ENCODE measurements at places on chromosomes 2 and 18.

- DNase-seq = no peak
Observed at GRCh38 chr2:189213250-189213649, 33.7 kb upstream of the COL5A2 start.

DNA sequence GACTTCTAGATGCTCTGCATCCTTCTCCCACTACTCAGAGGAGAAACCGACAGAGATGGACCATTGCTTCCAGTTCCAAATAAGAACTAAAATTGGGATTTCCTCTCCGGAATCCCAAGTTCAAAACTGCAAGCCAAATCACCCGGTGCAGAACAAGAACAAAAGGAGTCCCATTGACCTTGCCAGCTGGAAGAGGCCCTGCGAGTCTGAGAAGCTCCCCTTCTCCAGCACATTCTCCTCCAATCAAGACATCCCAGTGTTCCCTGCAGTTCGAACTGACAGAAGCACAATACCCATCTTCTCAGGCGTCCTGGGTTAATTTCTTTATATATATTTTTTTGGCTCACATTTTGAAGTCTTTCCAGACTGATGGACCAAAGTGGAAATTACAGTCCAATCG lies 195.3 kb upstream of the MEIS1 start:
- no peak for DNase-seq

- DNase-seq = no peak
Observed at GRCh38 chr2:27019931-27020855, 12.6 kb upstream of the TMEM214 start.

GRCh38 chr18:76363436-76364120 lies 131.5 kb downstream of the ZNF516 start:
- DNase-seq = no peak

- DNase-seq = no peak
Observed at GRCh38 chr2:69491864-69492263, 54.6 kb upstream of the NFU1 start.

- no peak for DNase-seq
Observed at GRCh38 chr2:195912079-195912478, 156.6 kb downstream of the DNAH7 start.

- DNase-seq = peak; percentile 77
Observed at GRCh38 chr2:27262379-27263286, at the start of gene SLC30A3. Gene SLC30A3, minus strand, starts transcription at chr2:27263047. Its CDS starts 141 bp downstream, at chr2:27262906.

DNA sequence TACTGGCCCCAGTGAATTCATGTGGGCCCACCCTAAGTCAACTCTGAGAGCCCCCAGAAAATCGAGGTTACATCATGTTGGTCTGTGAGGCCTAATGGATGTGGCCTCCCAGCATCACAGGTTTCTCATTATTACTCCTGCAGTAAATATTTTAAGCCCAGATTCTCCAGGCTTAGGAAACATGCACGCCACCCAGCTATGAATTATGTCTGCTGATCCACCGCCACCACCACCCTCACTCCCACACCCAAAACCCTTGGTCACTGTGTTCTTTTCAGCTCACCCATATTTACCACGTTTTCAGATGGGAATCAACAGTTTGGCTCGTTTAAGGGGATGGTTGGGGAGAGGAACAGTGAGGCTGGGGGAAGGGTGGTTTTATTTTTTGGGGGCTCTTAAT lies 128.6 kb downstream of the NCK2 start:
- no peak for DNase-seq

DNA sequence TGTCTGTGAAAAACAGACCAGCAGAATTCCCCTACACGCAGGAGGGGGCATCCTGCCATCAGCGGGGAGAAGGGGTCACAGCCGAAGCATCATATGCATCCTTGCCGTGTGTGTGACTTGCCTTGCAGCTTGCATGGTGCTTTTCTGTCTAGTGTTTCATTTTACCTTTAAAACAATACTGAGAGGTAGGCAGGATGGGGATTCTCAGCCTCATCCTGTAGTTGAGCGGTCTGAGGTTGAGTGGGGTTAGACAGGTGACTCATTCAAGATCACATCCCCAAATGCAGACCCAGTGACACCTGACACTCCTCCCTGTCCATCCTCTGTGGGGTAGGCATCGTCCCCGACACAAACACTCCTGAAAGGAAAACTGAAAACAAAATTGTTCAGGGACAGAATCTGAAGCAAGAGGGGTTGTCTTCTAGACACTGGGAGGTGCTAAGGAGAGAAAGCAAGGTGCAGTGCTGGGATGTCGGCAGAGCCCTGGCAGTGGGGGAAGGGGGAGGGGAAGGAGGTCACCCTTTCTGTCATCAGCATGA lies 7.9 kb downstream of the ARL4C start:
- no peak for DNase-seq

DNA sequence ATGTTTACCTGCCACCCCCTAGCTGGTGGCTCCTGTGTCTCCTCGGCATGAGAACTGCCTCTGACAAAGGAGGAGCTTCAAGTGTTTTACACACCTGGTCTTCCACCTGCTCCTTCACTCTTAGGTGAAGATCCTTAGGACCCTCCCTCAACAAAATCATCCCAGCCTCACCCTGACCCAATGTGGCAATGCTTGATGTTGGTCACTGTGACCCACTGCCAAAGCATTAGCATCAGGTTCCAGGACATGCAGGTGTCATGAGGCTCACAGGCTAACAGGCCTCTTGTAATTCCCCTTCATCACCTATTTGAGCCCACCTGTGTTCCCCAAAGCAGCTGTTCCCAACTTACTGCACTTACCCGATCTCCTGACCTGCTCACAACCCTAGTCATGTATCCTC lies 9.8 kb downstream of the FZD5 start:
- DNase-seq = no peak

GRCh38 chr2:210454336-210454735 lies 22.2 kb downstream of the LANCL1 start:
- no peak for DNase-seq

DNA sequence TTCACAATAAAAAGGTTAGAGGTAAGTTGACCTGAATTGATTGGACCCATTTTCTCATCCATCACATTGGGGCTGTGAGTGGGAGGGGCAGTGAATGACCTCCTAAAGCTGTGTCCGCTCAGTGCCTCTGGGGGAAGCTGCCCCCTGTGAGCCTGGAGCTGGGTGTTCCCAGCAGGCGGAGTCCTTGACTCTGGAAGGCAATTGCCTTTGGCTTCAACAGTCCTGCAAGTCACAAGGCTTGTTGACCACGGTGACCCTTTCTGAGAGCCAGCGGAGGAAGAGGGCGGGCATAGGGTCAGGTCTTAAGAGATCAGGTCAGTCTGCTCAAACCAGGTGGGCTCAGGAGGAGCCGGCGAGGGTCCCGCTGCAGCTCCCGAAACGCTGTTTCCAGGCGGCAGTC lies 1.1 kb upstream of the CIDEA start:
- DNase-seq = no peak

DNA sequence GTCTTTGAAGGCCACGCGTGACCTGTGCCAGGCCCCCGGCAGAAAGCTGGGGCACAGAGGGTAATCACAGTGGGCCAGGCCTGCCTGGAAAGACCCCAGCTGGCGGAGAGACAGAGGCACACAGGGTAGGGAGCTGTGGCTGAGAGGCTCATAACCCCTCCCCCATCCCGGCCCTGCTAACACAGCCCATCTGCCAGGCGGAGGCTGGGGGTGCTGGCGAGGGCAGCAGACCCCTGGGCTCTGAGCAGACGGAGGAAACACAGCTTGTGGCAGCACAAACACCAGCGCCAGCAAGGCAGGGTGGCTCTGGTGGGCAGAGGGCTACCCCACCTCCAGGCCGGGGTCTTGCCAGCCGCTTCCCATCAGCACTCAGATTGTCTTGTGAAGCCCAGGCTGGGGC lies 19.0 kb downstream of the HS6ST1 start:
- no peak for DNase-seq

DNA sequence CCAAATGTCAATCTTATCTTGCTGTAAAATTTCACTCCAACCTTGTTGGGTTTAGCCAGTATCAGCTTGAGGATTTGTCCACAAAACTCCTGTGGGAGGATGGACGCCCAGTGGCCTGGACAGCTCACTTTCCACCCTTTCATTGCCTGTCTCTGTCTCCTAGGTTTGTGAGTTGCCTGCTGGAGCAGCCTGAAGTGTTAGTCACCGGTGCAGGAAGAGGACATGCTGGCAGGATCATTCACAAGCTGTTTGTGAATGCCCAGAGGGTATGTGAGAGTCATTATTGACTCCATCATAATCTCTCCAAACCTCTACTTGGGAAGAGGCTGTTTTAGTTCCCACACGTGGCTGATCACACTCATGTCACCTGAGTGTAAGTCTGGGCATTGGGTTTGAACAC lies 112.3 kb downstream of the RAB3GAP1 start:
- DNase-seq = no peak

DNA sequence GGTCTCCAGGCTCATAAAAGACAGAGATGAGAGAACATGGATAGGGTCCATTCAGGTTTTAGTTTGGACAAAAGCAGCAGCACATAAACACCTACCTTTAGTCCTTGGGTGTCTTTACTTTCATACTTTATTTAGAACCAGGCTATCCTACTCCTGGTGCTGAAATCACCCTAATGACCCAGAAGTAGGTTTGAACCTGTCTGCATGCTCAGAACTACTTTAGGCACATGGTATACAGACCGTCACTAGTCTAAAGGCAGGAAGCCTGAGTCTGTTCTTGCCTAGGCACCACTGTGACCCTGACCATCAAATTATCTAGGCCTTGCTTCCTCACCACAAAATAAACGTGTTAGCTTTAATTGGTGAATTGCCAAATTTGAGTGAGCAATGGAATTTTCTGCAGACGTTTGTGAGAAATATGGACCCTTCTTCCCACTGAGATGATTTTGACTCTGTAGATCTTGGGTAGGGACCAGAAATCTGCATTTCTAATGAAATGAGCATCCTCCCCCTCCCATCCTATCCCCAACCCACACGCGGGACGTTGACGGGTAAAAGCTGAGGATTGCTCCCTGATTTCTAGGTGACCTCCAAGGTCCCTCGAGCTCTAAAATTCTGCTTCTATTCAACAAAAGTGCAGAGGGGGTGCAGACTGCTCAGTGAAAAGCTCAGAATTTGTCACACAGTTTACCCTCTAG lies 75.1 kb downstream of the PLEKHM3 start:
- no peak for DNase-seq

DNA sequence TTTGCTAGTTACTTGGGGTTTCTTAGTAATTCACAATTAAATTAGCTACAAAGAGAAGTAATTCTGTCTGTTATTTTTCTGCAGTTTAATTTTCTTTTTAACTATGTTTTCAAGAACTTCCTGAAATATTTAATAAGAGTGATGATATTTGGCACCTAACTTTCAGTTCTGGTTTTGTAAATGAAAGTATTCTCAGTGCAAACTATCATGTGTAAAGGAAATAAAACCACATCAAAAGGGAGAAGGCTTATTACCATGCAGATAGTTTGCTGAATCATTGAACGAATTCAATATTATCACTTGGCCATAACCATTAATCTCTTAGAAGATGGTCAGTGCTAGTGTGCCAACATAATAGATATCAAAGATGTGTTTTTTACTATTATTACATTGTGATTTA lies 29.2 kb downstream of the DYTN start:
- no peak for DNase-seq

DNA sequence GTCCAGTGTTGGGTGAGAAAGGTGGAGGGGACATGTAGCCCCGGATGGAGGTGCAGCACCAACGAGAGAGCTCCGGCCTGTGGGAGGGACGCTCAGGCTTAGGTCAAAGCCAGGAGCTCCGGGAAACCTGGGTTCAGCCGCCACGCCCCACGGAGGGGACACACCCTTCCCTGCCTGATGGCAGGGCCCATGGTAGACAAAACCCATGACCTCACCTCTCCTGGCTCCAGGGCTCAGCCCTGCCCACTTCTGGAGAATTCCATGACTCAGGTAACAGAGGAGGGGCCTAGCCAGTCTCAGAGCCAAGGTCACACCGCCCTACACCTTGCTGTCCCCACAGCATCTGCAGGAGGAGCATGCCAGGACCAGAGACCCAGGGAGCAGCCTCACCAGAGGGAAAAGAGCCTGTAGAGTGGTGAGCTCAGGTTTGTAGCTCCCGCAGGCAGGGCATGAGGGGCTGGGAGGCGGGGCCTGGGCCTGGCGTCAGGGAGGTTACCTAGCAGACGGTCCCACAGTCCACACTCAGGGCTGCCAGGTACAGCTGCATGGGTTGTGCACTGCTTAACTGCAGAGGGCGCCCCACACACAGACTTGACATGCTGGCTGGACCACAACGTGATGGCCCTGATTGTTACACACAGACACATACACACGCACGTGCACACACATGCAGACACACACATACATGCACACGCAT lies 70.8 kb upstream of the SMAD7 start:
- peak; percentile 51 for DNase-seq

DNA sequence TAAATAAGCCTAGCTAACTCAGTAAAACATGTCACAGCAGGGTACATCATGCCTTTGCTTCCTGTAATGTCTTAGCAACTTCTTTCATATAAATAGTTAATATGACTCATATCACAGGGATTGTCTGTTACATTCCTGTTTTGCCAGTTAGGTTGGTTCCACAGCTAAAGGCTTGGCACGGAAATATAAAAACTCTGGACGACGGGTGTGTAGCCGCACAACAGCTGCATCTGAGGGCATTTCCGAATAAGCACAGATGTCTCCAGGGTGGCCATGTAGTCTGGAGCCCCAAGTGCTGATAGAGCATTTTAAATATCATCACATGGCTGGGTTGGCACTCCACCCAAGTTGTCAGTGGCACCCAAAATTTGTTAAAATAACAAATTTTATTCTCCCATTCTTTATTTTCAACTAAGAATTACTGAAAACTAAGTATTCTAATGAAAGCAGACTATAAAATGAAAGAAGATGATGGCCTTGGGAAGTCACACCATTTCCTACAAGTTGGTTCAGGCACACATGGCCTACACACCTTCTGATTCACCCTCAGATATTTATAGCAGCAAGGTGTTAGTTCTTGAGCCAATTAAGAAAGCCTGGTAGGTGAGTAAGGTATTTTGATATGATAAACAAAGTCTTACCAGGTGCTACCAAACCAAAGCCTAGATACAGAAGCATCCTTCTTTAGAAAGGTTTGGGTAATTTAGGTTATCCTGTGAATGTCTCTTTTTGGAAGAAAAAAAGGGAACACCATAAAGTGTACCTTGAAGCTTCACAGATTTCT lies 61.8 kb upstream of the STK17B start:
- peak; percentile 83 for DNase-seq

DNA sequence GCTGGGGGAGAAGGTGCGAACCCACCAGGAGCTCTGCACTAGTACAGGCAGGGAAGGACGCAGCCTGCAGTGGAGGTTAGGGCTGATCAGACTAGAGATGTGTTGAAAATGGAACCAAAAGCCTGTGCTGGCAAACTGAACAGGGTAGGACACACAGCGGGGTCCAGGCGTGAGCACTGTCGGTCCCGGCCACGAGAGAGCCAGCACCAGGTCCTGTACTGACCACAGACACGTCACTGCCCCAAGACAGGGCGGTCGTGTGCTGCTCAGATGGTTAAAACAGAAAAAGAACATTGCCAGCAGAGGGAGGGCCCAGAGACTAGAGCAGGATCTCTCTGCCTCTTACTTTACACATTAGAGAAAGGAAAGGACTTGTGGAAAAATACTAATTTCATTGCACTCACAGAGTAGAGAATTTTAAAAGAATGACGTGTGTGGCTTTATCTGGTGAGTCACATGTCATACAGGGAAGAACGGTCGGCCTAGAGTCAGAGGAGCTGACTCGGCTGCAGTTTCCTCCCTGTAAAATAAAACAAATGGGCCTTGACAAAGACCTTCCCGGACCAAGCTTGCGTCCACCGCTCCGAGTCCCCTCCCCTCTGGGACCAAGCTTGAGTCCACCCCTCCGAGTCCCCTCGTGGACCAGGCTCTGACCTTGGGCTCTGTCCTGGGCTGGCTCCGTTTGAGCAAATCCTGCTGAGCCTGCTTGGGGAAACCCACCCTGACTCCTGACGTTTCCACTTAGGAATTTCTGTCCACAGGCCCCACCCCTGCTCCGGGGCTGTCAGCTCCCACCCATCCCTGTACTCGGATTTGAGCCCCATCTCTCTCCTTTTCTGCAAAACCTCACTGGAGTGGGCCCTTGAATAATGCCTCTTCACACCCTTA lies 16.7 kb upstream of the ADI1 start:
- DNase-seq = peak; percentile 56

Measured in KBM-7 (cell line).